Stimulated activated memory B cell treated with anti-CD40 and anti-IgM and Interleukin-4, amounts not matched to agents 10 μg/mL and 1 μg/mL and 100 μg/mL, for 72 hours (primary cell): ENCODE measurements at places on chromosomes 3 and 15.

DNA sequence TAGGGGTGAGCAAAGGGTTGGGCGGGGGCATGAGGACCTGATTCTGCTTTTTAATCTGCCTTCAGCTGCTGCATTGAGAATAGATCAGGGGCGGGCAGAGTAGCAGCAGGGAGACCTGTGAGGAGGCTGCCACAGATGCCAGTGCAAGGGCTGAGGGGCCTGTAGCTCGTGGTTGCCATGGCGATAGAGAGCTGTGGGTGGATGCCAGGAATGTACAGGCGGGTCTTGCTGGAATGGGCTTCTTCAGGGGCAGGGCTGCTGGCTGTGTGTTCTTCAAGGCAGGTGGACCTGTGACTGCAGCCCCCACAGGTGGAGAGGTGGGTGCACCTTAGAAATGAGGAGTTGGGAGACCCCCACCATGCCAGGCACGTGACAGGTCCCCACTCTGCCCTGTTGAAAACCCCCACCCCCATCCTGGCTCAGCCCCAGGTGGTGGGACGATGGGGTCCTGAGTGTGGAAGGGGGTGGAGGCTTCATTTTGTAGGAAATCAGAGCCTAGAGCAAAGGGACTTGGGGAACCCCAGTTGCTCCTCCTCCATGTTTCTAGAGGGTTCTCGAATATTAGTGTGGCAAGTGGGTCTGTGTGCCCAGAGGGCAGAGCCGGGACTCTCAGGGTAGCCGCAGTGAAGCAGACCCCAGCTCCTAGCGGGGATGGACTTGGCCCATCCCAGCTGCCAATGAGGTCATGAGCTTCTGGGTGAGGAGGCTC is 38.3 kb downstream of the SLC6A6 start:
- ATAC-seq: no peak

GRCh38 chr3:127438371-127438770 is 150.5 kb upstream of the PRR20G start:
- ATAC-seq: no peak

DNA sequence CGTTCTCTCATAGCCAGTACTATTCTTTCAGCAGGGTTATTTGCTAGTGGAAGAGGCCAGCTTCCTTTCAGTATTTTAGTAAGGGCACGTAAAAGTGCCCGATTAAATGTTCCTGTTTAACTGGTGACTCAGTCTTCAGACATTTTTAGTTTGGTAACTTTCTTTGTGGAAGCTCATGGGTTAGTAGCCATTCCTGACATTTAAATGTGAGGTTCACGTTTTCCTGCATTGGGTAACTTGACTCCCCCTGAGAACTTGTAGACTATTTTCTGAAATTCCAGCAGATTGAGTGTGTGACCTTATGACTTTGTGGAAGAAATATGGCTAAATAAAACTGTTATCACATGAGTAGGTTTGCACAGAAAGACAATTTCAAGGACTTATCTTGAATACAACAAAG is 16.9 kb downstream of the ABHD2 start:
- no peak for ATAC-seq

GRCh38 chr3:9135526-9135925 is 113.9 kb downstream of the SRGAP3 start:
- no peak for ATAC-seq

- no peak for ATAC-seq
These were observed 109.2 kb upstream of the FHIT start for GRCh38 chr3:61360297-61360965.

- ATAC-seq: no peak
These were observed 171.7 kb downstream of the NSMCE3 start for GRCh38 chr15:29097971-29098370.

- ATAC-seq: no peak
These were observed 9.6 kb downstream of the NIPA1 start for GRCh38 chr15:22796079-22796478.

GRCh38 chr15:101724675-101725005 is 367 bp upstream of the TARS3 start:
- no peak for ATAC-seq

- peak; percentile 84 for ATAC-seq
These were observed 3.0 kb upstream of the SHC4 start for GRCh38 chr15:48966595-48967301.

GRCh38 chr3:170709046-170709445 is 123.2 kb upstream of the SLC7A14 start:
- ATAC-seq: no peak

DNA sequence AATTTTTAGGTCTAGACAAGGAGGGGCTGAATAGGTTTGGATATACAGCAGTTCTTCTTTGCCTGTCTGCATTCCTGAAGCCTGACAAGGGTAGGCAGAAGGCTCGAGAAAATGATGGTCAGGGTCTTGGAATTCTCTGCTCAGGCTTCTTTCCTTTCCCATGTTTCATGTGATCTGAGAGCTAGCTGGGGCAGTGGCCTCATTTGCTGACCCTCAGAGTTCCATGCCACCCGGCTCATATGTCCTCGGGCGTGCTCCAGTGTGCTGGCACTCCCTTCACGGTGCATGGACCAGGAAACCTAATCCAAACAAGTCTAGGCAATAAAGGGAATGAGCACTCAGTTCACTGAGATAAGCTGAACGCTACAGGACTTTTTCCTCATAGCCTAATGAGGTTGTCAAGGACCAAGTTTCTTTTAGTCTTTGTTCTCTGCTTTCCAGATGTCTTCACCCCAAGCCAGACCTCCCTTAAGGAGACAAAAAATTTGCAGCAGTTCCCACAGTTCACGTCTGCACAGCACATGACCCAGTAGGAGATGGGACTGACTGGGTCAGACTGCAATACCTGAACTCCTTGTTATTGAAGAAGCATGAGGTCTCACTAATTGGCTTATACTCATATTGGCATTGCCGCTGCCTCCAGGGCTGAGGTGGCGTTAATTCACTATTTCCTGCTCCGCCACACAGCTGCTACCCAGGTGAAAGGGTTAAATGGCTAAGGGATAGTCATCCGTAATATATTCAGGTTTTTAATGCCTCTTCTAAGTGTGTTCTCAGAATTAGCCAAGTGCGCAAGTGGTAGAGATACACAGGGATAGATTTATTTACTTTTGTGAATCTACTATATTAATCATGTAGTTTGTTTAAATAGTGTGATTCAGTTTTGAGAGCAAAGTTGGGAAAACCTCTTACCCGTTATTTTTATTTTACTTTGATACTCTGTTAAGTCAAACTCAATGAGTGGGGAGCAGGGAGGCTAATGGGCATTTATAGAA is 15.3 kb upstream of the RTP4 start:
- no peak for ATAC-seq

DNA sequence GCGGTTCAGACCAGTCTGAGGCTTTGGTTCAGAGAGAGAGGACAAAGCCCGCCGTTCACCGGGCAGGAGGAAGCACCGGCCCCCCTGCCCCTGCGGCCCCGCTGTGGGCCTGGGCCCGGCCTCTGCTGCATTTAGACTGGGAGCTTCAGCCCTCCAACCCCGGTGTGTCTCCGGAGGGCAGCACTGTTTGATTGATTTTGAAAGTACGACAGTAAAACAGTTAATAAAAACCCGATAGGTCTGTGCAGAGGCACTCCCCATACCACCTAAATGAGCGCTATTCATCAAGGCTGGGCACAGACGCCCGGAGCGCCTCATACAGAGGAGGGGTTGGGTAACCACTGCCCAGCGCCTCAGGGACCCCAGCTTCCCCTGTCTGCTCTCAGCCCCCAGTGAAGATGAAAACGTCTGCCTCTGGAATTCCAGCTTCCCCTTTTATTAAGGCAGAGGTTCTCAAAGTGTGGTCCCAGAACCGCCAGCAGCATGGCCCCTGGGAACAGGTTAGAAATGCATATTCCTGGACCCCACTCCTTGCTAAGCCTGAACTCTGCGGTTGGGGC is 256.7 kb upstream of the TLE3 start:
- ATAC-seq: no peak

- ATAC-seq: no peak
These were observed 359.5 kb upstream of the CBLB start for GRCh38 chr3:106228271-106228670.

DNA sequence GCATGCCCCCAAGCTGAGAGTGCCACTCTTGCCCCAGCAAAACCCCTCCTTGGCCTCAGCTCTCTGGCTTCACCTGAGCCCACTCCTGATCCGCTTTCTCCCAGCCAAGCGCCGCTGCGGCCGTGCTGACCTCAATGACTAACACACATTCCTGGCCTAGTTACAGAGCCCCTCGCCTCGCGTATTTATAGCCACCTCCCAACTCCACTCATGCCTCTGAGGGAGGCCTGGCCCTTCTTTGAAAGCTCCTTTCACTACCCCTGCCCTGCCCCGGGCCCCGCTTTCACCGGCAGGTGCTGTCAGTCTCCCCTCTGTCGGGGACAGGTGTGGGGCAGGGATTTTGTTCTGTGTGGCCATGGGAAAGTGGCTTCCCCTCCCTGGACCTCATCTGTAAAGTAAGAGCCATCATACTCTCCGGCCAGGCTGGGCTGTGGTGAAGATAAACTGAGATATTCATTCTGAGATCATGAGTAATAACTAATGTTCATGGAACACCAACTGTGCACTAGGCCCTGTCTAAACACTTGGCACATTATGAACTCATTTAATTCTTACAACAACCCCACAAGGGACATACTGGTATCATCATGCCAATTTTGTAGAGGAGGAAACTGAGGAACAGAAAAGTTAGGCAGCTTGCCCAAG is 13.2 kb upstream of the ATP2B2 start:
- ATAC-seq: no peak

GRCh38 chr3:36729204-36730056 is 34.9 kb downstream of the DCLK3 start:
- ATAC-seq: no peak

DNA sequence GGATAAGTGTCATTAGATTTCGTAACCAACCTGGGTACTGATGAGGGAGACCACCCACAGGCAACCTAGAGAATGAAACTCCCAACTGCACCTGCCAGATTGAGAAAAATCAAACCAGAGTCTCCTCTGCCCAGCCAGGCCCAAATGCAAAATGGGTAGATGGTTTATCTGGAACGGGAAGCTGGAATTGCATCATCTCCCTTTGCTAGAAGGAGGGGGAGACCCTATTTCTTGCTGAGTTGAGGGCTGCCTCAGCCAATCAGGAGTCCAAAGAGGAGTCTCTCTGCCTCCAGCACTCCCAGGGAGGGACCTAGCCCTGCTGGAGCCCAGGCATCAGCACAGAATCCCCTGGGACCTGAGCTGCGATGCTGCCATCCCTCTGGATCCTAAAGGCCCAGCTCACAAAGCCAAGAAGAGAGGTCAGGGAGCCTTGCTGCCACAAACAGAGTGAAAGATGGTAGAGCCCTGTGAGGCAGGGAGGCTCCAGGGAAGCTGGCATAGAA is 8.1 kb downstream of the RMDN3 start:
- no peak for ATAC-seq

DNA sequence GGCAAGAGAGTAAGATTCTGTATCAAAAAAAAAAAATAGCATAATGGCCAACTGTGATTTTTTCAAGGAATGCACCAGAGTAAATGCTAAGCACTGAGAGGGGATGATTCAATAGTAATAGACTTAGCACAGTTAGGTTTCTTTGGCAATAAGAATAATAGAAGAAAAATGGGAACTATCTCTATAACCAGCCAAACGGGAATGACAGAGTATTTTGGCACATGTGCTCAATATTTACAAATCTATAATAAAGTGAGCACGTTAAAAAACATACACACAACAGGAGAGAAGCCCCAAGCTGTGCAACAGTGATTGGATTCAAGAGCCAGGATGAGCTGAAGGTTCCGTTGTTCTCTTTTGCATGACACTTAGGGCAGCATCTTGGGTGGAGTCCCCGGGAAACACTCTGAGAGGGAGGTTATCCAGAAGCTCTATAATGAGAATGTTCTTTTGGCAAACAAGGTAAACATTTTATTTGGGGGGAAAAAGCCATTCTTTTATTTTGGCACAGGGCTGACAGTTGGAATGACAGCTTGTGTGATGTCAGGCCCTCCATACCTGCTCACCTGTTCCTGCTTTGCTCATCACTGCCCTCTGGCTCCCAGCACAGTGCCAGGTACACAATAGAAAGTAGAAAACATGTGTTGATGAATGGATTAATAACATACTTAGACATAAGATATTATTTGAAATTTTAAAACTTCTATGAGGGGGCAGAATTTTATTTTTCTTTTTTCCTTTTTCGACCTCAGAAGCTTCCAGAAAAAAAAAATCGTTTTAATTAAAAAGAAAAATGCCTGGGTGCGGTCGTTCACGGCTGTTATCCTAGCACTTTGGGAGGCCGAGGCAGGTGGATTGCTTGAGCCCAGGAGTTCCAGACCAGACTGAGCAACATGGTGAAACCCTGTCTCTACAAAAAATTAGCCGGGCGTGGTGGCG is 44.0 kb upstream of the MUC4 start:
- no peak for ATAC-seq

GRCh38 chr3:29525254-29525881 is 244.5 kb downstream of the RBMS3 start:
- no peak for ATAC-seq

- peak; percentile 81 for ATAC-seq
These were observed 50.6 kb downstream of the KBTBD8 start for GRCh38 chr3:67048715-67049074.

DNA sequence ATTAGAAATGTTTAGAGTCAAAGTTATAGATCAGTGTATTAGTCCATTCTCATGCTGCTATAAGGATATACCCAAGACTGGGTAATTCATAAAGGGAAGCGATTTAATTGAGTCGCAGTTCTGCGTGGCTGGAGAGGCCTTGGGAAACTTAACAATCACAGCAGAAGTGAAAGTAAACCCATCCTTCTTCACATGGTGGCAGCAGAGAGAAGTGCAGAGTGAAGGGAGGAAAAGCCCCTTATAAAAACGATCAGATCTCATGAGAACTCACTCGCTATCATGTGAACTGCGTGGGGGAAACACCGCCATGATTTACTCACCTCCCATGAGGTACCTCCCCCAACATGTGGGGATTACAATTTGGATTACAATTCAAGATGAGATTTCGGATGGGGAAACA is 871.5 kb downstream of the DIPK2A start:
- ATAC-seq: no peak

GRCh38 chr3:57063032-57063431 is 2.6 kb downstream of the SPATA12 start:
- no peak for ATAC-seq

GRCh38 chr3:114606336-114606735 is 312.5 kb downstream of the TIGIT start:
- no peak for ATAC-seq

DNA sequence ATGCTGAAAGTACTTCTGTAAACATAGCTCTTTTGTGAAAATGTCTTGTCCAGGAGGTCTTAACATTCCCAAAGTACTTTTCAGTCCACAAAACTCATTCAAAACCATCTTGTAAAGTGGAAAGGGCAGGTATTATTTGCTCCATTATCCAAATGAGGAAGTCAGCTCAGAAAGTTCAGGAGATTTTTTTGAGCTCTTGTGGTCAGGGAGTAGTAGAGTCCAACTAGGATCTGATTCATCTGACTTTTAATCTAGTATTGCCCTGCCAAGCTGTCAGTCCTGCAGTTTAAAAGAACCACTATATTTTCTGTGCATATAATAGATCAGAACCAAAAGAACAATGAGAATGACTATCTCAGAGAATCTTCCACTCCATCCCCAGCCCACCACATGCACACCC is 83.5 kb downstream of the FOXB1 start:
- no peak for ATAC-seq

- ATAC-seq: no peak
These were observed 18.4 kb upstream of the KCNMB2 start for GRCh38 chr3:178517665-178518334.
